Neural cell (in vitro differentiated cells): ENCODE measurements at places on chromosomes 7 and 10. TPM values are rescaled to one million over a fixed set of nuclear protein-coding genes. Genes with fewer than 3 reads are reported as not detected.

The OR2A42 gene
- not detected in 2 replicates for polyA plus RNA-seq

The CASP7 gene
- 0.72 and 0.77 TPM in 2 replicates for polyA plus RNA-seq

The ZNF425 gene
- 5.1 and 6.8 TPM in 2 replicates for polyA plus RNA-seq

The ZNF25 gene
- polyA plus RNA-seq: 72.6 and 81.6 TPM in 2 replicates

The NUTM2E gene
- polyA plus RNA-seq: 0.40 TPM in 1 of 2 replicates, not detected in the other

The CPED1 gene
- not detected in 2 replicates for polyA plus RNA-seq

The PRKAR2B gene
- 249 and 297 TPM in 2 replicates for polyA plus RNA-seq
